ENCODE measurements at places on chromosomes 6 and 20.

DNA sequence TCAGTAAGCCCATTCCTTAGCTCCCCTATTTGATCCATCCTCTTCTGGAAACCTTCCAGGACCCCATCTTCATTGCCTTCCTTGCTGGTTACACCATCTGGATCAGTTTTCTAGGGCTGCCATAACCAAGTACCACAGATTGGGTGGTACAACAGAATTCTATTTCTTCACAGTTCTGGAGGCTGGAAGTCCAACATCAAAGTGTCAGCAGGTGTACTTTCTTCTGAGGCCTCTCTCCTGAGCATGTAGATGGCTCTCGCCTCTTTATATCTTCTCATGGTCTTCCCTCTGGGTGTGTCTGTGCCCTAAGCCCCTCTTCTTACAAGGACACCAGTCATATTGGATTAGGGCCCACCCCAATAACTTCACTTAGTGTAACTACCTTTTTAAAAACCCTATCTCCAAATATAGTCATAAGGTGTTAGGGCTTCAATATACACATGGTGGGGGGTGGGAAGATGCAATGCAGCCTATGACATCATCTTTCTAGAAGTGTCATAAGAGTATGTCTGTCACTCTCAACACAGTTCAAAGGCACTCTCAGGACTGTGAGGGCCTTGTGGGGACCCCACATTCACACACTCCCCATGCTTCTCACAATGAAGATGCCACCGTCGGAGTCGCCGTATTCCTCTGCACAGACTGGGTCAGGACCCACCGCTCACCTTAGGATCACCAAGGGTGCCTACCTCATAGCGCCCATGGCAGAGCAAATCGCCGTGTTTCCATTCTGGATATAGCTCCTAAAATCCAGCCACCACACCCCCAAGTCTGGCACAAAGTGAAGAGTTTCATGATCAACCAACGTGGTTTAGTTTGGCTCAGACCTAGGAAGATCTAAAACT is 12.2 kb upstream of the PRND start:
- no peak for DNase-seq

- DNase-seq = peak; percentile 39
These were observed 42.2 kb upstream of the SPTLC3 start for GRCh38 chr20:12966468-12967085.

GRCh38 chr6:1620504-1621069 is 10.9 kb downstream of the FOXC1 start:
- DNase-seq = no peak

GRCh38 chr6:45626087-45626891 is 248.6 kb upstream of the SUPT3H start:
- no peak for DNase-seq

- no peak for DNase-seq
These were observed 9.0 kb downstream of the NKAIN2 start for GRCh38 chr6:123812621-123813020.
